ENCODE measurements at places on chromosomes 6 and 20.

GRCh38 chr20:53019464-53019863 is 47.3 kb downstream of the TSHZ2 start:
- no peak for DNase-seq

DNA sequence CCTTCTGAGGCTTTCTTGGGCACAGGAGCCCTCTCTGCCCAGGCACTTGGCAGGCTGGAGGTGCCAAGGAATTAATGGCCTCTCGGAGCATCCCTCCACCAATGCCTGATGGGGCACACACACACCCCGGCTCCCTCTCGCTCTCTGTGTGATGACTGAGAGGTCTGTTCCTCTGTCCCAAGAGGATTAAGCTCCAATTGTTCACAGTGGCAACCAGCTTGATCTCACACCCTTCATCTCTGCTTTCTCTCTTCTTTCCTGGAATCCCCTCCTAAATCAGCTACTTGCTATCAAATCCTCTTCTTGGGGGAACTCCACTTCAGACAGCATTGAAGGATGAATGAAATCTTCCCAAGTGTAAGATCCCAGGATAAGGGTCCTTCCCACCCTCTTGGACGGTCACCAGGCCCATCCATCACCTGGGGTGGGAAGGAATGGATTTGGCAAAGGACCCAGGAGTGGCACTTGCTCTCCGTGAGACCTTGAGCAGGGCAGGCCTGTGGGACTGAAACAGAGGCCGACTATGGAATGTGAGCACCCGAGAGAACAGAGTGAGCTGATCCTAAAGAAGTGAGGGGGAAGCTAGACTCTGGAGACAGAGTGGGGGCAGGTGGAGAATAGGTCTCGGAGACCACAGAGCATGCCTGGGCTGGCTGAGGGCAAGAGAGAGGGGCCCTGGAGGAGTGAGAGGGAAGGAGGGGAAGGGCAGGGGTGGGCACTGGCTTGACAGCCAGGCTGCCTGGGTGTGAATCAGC is 93.6 kb downstream of the GRM4 start:
- no peak for DNase-seq

GRCh38 chr6:84739866-84740208 is 24.6 kb downstream of the TBX18 start:
- DNase-seq: no peak

DNA sequence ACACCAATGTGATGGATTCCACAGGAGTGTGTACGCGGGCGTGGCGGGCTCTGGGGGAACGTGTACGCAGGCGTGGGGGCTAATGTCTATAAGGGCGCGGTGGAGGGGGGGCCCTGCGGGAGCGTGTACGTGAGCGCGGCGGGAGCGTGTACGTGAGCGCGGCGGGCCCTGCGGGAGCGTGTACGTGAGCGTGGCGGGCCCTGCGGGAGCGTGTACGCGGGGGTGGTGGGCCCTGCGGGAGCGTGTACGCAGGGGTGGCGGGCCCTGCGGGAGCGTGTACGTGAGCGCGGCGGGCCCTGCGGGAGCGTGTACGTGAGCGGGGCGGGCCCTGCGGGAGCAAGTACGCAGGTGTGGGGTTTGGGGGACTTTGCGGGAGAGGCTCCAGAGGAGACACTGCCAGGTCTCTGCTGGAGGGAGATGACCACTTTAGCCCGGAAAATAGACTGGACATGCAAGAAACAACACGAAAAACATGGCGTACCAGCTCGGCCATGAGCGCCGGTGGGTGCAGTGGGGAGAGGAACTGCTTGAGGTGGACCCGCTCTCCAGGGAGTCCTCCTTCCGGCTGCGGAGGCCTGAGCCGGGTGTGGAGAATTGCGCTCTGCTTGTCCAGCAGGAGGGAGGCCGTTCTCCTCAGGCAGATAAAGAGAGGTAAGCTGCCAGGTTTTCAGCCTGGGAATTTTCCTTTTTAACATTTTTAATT is 27.8 kb upstream of the SMOC2 start:
- DNase-seq: no peak

DNA sequence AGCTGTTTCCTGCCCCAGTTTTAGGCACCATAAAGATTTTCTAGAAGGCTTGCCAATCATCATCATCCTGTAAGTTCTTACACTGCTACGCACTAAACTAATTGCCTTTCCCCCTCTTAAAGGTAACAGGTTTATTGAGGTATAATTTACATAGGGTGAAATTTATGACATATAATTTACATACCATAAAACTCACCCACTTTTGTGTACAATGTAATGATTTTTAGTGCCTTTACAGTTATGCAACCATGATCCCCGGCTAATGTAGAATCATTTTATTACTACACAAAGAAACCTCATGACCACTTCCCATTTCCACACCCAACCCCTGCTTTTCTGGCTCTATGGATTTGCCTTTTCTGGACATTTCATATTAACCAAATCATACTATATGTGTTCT is 21.1 kb downstream of the GCNT2 start:
- no peak for DNase-seq

DNA sequence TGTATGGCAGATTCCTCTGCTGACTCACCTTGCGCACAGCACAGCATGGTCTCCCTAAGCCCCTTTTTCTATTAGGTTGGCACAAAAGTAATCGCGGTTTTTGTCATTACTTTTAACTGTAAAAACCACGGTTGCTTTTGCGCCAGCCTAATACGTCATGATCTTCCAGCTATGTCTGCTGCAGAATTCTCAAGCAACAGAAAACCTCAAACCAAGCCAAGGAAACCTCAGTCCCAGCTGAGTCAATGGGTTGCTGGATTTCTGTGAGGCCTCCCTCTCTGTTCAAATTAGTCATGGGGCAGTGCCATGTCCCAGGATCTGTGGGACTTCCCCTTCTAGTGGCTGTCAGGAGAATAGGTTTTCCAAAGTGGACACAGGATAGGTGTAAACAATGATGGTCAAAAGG is 15.7 kb upstream of the ENPP1 start:
- DNase-seq: no peak

- DNase-seq: no peak
These were observed 10.8 kb upstream of the WTAP start for GRCh38 chr6:159716247-159717096.

- DNase-seq: peak; percentile 63
These were observed 54.9 kb downstream of the ZBTB9 start for GRCh38 chr6:33508935-33509926.

DNA sequence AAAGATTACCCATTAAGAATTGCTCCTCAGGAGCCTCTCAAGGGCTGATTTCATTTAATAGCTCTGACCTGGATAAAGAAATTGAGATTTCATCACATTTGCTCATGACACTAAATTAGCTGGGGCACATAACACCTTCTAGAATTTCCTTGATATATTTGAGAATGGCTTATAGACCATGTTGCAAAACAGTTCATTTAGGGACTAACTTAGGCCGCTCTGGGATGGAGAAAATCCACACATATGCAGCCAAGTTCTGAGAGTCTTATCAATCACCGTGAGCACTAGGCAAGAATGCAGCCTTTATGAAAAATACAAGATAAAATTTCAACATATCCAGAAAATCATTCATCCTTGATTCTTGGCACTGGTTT is 91.0 kb upstream of the MCHR2 start:
- no peak for DNase-seq

DNA sequence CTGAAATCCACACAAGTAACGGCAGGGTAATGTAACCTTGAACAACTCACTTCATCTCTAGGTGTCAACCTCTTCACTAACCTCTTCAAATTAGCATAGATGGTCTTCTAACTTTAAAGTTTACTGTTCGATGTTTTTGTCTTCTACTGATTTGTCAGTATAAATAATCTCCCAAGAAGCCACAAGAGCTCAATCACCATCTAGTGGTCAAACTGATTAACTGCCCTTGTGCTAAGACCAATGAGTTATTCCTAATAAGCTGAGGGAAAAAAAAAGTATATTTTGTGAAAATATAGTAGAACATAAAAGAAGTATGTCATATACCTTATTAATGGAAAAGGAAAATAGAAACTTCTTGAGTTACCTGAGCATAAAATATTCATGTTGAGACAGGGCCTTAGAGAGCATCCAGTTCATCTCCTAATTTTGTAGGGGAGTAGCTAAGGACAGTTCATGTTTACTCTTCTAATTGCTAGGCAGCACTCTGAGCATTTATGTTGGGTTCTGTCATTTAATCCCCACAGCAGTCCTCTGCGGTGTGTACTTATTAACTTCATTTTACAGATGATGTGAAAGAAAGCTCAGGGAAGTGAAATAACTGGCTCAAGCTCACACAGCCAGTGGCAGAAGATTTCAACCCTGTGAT is 317.1 kb downstream of the ESR1 start:
- DNase-seq: no peak

DNA sequence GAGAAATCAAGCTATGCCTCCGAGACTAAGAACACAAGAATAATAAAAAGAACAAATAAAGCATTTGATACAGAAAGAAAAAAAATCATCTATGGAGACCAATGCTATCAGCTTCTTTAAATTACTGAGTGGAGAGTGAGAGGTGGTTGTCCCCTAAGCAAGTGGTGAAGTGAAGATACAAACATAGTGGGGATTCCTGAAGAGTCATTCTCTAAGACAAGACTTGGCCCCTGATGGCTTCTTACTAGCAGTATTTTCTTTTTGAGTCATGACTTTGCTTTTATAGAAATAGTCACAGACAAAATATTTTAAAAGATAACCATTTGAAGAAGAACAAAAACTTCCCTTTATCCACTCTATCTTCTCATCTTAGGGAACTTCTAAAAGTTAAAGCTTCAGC is 261.4 kb upstream of the PRDM1 start:
- DNase-seq: no peak

- no peak for DNase-seq
These were observed 64.2 kb upstream of the SUPT3H start for GRCh38 chr6:45441851-45442453.

DNA sequence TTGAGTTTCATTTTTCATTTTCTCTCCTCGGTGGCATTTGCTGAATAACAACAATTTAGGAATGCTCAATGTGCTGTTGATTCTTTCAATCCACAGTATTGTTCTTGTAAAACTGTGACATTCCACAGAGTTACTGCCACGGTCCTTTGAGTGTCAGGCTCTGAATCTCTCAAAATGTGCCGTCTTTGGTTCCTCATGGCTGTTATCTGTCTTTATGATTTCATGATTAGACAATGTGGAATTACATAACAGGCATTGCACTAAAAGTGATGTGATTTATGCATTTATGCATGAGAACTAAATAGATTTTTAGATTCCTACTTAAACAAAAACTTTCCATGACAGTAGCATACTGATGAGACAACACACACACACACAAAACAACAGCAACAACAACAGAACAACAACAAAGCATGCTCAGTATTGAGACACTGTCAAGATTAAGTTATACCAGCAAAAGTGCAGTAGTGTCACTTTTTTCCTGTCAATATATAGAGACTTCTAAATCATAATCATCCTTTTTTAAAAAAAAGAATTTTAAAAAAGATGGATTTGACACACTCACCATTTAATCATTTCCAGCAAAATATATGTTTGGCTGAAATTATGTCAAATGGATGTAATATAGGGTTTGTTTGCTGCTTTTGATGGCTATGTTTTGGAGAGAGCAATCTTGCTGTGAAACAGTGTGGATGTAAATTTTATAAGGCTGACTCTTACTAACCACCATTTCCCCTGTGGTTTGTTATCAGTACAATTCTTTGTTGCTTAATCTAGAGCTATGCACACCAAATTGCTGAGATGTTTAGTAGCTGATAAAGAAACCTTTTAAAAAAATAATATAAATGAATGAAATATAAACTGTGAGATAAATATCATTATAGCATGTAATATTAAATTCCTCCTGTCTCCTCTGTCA is 88.1 kb downstream of the SNAP25 start:
- no peak for DNase-seq

GRCh38 chr6:169406034-169406433 is 152.4 kb upstream of the THBS2 start:
- DNase-seq: no peak

DNA sequence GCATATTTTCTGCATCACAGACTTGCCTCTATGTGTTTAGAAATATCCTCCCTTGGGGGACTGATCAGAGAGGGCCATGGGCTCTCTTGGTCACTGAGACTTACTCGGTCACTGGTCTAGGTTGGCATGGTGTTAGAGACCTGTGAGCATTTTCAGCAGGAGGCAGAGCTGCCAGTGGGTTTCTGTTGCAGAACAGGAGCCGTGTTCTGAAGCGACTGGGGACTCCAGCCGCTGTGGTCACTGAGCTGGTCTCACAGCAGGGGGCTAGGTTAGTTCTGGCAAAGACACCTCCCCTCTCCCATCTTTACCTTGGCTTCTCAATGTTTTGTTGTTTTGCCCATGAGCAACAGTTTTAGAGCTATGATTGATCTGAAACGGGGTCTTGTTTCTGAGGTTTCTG is 8.7 kb downstream of the TMEM181 start:
- no peak for DNase-seq

- no peak for DNase-seq
These were observed 83.2 kb downstream of the DLL1 start for GRCh38 chr6:170207586-170208181.

- no peak for DNase-seq
These were observed 1347.5 kb upstream of the ADGRB3 start for GRCh38 chr6:67287566-67287965.

DNA sequence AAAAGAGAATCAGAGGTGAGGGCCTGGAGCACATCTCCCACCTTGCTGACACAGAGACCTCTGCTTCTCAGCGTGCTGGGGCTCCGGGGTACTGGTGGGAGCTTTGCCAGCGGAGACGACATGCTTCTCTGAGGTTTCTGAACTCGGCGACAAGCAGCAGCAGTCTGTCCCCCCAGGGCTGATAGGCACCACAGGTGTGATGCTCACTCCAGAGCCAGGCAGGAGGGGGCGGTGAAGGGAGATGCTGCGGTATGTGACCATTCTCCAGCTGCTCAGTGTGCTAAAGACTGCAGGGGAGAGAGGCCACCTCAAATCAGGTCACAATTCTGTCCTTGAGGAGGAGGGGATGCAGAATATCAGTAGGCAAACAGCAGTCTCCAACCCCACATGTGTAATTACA is 219.9 kb downstream of the ALDH8A1 start:
- no peak for DNase-seq

DNA sequence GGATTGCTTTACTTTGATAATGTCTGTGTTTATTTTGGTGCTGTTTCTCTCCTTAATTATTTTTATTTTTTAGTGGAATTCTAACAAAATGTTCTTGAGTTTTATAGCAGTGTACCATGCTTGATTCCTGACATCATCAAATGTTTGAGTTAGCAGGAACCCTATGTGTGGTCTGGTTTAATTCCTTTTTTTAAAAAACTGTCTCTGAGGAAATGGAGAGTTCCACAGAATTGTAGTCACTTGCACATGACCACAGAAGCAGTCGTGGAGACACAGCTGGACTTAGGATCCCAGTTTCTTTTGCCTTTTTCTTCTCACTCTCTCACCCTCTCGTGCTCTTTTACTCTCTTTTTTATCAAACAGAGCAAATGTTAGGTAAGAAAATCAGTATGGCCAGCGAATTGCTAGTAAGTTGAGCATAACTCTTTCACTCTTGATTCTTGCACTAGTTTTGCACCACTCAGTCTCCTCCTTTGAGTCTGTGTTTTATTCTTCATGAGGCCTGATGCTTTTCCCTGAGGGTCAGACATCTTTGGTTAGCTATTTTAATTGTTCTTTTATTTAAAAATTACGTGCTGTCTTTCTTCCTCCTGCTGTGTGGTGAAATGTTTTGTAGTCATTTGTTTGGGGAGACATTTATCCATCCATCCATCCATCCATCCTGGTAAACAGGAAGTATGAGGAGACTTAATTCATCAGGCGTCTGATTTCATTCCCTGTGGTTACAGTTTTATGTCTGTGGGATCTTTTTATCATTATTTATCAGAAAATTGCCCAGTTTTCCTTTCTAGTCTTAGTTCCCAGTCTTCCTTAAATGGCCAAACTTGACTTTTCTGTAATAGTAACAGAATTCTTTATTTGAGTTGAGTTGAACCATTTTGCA is 83.0 kb downstream of the SCAF8 start:
- DNase-seq: no peak

GRCh38 chr6:144047688-144048087 is 39.6 kb upstream of the PLAGL1 start:
- DNase-seq: no peak

GRCh38 chr6:6750594-6751265 is 162.2 kb downstream of the LY86 start:
- DNase-seq: no peak

Data from endothelial cell (in vitro differentiated cells).